ENCODE measurements at places on chromosomes 16 and 17.
A peak's percentile ranks its signal among the peaks of the same experiment; 100 is the strongest.

DNA sequence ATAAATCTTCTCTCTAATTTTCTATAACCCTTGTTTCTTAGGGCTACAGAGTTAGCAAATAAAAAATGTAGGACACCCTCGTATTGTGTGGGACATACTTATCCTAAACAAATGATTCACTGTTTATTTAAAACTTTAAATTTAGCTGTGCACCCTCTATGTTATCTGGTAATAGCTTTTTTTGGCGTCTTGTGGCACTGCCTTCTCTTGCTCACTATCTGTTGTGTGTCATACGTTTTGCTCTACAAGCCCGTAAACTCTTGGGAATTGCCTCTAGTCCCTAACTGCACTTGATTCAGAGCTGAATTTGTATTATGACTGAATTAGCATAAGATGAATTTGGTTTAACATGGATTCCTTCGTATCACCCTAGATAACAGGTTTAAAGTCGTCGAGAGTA lies 144.3 kb upstream of the MYOCD start:
- DNase-seq, result no peak

DNA sequence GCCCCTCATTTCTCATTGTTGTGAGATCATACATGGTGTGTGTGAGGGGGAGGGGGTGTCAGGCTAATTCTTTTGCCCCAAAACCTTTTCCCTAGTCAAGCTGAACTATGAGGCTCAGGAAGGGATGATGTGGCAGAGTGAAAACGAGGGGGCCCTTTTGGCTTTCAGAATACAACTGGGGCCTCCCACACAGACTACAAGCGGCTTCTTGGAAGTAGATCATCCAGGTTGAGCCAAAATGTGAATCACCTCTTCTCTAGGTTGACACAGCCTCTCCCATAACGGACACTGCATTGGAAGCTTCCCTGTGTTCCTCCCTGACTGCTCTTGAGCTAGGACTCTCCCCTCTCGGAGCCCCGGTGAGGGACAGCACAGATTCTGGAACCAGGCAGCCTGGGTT lies 2.3 kb upstream of the ALKBH5 start:
- DNase-seq, result no peak

DNA sequence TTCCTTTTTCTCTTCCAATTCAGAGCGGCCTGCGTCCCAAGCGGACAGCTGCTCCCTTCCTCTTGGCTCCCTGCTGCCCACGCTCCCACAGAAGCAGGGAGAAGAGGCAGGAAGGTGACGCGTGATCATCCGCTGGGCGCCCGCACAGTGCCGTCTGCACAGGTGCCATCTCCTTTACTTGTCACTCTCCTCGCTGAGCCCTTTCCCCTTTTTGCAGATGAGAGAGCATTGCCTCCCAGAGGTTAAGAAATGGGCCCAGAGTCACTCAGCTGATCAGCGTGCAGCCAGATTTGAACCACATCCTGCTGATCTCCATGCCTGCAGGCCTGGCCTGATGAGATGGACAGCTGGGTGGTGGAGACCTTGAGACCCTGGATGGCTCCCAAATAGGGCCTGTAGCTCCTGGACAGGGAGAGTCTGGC lies 299.8 kb downstream of the SEC14L1 start:
- peak; percentile 81 for DNase-seq

GRCh38 chr16:78045865-78046581 lies 23.7 kb downstream of the CLEC3A start:
- peak; percentile 33 for DNase-seq

GRCh38 chr17:62910277-62910676 lies 55.8 kb upstream of the TANC2 start:
- DNase-seq, result no peak

GRCh38 chr16:66290431-66290830 lies 76.1 kb upstream of the CDH5 start:
- DNase-seq, result no peak

Measured in DND-41 (cell line).